ENCODE measurements at places on chromosomes 2 and 18.
A peak's percentile ranks its signal among the peaks of the same experiment; 100 is the strongest.

GRCh38 chr2:166665991-166666940 is 172.2 kb upstream of the SCN7A start:
- DNase-seq = peak; percentile 67

- DNase-seq = peak; percentile 94
Observed at GRCh38 chr18:63832470-63832869, 55.0 kb upstream of the SERPINB2 start.

DNA sequence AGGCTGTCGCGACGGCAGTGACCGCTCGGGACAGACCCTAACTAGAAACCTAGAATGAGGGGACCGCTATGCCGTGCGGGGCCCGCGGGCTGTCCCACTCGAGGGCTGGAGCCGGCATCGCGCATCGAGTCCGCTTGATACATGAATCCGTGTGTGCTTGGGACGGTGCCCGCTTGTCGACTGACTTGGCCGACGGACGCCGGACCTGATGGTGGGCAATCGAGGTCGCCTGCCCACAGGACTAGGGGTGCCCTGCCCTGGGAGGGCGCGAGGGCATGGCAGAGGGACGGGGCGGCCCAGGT is 749 bp upstream of the PTMA start:
- DNase-seq = no peak

DNA sequence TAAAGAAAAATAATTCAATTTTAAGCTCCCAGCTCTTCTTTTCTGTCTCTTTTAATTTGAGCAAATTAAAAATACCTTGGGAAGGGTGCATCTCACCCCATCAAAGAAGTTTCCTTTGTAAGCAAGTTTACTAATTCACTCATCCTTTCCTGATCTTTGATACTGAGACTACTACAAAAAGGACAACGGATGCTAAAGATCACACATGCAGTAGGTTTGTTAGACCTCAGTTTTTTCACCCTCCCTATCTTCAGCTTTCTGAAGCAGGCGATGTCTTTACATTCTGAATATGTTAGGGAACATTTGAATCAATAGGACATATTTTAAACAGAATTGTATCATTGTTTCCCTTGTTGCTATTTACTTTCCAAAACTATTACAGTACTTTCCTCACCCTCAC is 6.0 kb upstream of the HNRNPLL start:
- no peak for DNase-seq

- DNase-seq = peak; percentile 35
Observed at GRCh38 chr2:67923696-67924095, 139.1 kb downstream of the C1D start.

- peak; percentile 3 for DNase-seq
Observed at GRCh38 chr2:88254437-88255091, 84.4 kb downstream of the THNSL2 start.

- DNase-seq = no peak
Observed at GRCh38 chr2:46663614-46664013, 184.2 kb downstream of the TMEM247 start.

Measured in EH (cell line).